Left ventricle myocardium inferior (tissue), 1 donor: ENCODE measurements at places on chromosomes 16 and 17.

GRCh38 chr16:56310690-56311089 lies 114.7 kb downstream of the AMFR start:
- no peak for DNase-seq

DNA sequence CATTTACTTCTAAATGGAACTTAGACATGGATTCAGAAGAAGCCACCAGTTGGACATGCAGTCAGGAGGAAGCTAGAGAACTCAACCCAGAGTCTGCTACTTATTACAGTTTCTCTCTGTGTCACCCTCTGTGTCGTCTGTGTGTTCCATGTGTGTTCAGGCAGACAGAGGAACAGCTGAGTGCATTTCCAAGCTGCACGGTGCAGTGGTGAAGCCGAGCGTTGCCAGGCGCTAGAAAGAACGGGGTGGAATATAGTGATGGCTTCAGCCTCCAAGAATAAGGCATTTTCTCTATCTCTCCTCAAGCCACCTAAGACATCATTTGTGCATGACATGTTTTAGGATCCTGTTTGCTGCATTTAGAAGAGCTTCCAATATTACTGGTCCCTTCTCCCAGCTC lies 101.1 kb upstream of the CCL2 start:
- DNase-seq, result no peak

DNA sequence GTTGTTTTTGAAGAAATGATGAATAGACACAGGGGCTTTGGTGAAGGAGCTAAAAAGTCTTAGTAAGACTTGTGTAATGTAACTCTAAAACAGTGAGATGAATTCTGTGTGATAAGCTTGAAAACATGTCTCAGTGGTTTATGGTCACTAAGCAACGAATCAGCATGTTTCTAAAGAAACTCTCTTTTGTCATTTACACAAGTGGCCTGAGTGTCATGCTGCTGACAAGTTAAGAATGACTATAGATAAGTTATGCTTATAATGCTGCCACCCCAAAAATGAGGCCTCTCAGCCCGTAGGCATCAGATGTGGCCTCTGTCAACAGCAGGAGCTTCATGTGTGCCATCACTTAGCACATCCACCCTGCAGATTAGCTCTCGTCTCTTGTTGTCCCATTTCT lies 8.7 kb downstream of the COX10 start:
- DNase-seq, result peak; percentile 16

GRCh38 chr17:12830777-12831247 lies 41.5 kb downstream of the ARHGAP44 start:
- no peak for DNase-seq

DNA sequence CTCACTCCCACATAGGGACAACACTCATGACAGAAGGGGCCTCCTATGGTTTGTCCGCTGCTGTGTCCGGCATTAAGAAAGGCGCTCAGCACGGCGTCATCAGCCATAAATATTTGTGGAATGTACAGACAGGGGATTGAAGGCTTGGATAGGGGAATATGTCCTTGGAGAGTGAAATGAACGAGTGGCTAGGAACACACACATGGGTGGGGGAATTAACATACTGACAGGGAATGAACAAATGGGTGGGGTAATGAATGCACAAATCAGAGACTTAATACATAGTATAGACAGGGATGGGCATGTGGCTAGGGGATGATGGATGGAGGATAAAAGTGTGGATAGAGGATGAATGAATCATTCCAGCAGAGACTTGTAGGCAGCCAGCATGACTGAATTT lies 154.0 kb upstream of the HSBP1 start:
- no peak for DNase-seq

DNA sequence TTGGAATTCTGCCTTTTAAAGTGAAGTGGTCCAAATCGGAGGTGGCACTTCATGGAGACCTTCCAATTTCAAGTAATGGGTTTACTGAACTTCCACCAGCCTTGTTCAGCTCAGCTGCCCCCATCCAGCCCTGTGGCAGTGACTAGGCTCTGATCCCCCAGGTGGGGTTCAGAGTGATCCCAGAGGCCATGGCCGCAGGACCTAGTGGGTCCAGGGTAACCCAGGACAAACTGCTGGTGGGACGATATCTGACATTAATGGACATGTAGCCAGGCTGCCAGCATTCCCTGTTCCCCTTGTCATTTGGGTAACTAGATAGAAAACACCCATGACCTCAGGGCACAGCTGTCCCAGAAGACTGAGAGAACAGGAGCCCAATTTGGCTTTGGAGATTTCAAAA lies 209.9 kb downstream of the GSG1L start:
- no peak for DNase-seq

GRCh38 chr16:57253466-57253865 lies 8.4 kb downstream of the ARL2BP start:
- no peak for DNase-seq

DNA sequence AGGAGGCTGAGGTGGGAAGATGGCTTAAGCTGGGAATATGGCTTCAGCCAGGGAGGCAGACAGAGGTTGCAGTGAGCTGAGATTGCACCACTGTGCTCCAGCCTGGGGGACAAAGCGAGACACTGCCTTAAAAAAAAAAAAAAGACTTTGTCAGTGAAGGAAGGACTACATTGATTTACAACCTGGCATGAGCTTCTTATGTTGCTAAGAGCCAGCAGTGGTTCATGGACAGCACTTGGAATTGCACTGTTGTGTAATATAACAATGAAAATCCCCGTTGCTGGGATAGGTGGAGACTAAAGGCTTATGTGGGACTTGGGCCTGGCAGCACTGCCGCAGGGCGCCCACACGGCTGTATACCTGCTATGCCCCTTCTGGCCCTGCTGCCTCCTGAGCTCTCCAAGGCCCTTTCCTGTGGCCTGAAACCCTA lies 14.1 kb upstream of the SLC16A5 start:
- no peak for DNase-seq

- DNase-seq, result no peak
These were observed 33.1 kb downstream of the COG4 start for GRCh38 chr16:70490261-70490660.

- no peak for DNase-seq
These were observed 226.5 kb downstream of the PMP22 start for GRCh38 chr17:15038656-15039055.

- DNase-seq, result no peak
These were observed 9.2 kb upstream of the MSLN start for GRCh38 chr16:751152-752006.

- no peak for DNase-seq
These were observed 33.9 kb downstream of the ARHGAP27 start for GRCh38 chr17:45398800-45399199.

DNA sequence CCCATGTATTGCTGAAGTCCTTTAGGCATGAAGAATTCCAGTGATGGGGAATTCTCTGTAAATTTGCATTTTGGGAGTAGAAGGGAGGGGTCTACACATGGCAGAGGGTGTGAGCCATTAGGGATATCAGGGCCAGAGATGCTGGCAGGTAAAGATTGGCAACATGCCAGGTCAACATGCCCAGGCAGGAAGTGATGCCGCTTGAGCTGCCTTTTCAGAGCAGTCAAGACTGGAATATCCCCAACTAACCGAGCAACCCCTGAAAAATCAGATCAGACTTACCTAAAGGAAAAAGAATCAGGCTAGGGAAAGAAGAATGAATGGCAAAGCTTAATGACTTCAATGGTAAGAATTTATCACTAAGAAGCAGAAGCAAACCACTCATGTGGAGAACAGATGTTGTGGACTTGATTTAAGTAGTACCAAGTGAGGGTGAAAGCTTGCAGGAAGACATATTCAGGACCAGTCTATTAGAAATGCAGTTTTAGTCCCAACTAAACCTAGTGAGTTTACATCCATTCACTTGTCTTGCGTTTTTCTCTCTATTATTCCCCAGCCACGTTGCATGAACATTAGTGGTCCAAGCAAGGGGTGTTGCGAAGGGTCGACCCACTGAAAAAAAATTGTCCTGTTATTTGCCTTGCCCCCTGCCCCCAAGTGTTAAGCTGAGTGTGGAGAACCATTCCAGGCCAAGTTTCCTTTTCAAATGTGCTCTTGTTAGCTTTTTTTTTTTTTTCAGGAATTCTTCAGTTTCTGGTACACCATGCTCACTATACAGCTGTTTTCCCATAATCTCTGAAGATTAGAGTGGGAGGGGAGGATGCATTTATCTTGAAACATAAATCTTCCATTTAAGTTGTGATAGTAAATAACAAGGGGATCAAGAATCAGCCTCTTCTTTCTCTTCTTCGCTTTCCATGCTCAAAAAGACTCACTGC lies 105.2 kb downstream of the ABCA8 start:
- no peak for DNase-seq

- DNase-seq, result no peak
These were observed 3.2 kb downstream of the PRSS22 start for GRCh38 chr16:2854700-2855309.

GRCh38 chr17:7884581-7885366 lies 3.8 kb upstream of the CHD3 start:
- no peak for DNase-seq

DNA sequence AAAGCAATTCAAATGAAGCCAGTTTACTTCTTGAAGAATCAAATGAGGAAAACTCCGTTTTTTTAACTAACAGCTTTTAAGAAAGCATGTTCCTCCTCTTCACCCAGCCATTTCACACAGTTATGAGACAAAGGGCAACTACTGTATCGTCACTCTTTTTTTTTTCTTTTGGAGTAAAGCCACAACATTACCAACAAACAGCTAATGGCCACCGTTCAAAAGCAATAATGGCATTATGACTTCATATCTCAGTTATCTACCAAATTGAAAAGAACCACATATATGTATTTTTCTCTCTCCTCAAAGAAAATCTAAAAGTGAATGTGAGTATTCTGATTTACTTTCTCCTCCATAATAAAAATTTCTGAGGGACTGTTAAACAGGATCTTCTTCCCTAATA lies 14.5 kb downstream of the GRB2 start:
- no peak for DNase-seq

DNA sequence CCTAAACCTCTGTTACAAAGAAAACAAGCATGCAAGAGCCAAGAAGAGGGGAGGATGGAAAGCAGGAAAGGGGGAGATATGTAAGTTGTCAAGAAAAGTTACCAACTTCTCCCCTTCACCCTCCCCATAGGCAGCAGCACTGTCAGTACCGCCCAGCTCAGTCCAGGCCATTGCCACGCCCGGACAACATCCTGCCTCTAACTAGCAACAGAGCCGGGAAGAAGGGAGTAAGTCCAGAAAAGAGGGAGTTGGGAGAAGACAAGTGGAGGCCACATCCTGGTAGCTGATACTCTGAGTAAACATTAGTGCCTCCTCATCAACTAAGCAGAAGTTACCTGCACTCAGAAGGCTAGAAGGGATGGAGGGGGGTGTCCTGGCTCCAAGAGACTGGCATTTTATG lies 113.6 kb downstream of the SMG6 start:
- DNase-seq, result no peak

DNA sequence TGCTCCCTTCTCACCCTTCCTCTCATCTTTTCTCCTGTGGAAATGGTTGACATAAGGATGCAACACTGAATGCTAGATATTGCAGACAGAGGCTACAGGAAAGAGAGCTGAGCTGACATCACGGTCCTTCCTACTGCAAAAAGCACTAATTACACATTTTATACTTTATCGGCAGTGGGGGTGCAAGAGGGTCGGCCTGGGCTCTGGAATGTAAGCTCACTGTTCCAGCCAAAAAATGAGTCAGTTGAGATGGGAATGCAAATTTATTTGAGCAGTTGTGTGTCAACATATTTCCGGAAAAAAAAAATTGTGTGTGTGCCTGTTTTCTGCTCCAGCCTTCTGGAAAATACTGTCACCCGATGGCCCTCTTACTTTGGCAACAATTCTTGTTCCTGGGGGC lies 14.1 kb upstream of the MRTFB start:
- no peak for DNase-seq

DNA sequence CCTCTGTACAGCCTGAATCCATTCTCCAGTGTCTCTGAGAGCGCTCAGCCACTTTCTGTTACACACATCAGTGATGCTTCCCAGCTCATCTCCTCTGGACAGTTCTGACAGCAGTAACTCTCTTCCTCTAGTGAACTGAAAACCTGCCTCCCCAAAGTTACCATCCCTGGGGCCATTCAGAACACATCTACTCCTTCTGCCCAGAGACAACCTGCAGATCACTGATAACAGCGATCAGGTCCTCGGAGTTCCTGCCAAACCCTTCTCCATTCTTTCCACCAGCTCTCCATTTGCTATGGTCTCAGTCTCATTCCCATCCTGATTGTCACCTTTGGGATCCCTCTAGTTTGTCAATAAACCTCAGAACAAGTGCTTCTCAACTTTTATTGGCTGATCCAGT lies 7.3 kb downstream of the ZZEF1 start:
- no peak for DNase-seq

DNA sequence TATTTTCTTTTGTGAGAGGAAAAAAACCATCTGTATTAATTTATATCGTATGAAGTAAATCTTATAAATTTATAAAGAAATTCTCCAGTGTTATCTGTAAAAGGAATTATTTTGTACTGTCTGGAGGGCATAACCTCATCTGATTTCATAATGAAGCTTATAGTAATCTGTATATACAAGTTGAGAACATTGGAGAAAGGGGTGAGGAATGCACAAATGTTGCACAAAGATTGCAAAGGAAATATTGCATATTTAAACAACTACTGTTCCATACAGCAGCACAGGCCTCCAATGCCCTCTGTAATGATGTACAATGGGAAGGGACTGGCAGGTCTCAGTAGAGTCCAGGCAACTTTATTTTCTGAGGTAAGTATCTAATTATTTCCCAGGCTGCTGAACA lies 50.8 kb upstream of the KCNJ16 start:
- no peak for DNase-seq

DNA sequence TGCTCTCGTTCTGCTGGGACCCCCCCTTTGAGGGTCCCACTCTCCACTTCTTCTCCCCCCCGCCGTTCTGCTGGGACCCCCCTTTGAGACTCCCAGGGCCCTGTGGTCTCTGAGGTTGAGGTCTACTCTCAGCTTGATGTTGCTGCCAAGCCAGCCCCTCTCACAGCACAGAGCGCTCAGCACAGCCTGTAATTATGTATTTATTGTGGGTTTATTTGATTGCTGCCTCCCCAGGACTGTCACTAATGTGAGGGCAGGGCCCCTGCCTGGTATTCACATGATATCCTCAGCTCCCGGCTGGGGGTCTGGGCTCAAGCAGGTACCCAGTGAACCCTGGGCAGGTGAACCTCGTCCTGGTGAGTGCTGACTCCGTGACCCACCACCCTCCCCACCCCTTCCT lies 35.4 kb downstream of the ACTG1 start:
- no peak for DNase-seq

DNA sequence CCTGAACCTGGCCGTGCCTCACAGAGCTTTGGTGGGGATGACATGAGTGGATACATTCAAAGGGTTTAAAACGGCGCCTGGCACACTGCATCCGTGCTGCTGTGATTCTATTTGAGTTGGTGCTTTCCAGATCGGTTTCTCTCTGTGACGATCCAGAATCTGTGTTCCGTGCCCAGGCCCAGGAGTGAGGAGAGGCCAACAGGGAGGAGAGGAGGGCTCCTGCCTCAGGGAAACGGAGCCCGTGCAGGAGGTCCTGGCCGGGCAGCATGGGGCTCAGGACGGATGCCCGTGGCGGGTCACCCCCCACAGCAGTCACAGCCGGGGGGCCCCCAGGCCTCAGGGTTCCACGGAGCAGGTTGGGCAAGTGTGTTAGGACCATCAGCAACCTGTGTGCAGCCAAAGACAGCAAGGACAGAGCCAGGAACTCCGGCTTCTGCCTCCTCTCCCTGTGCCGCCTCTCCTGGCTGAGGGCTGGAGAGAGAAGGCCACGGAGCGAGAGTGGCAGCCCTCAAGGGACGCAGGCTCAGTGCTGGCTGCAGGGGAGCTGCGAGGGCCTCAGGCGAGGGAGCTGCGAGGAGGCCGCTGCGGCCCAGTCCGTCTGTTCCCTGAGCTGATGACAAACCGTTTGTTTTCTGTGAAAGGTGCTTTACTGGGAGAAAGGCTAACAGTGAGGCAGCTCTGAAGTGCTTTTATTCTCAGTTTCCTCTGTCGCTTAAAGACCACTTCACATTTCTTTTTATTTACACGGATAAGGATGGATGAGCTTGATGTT lies 99.3 kb downstream of the METRNL start:
- no peak for DNase-seq

- no peak for DNase-seq
These were observed 161.4 kb upstream of the CDH11 start for GRCh38 chr16:65283181-65283651.
